ENCODE measurements at places on chromosomes 13 and 19.

GRCh38 chr19:3034656-3035541 lies 5.8 kb upstream of the TLE2 start:
- no peak for DNase-seq

DNA sequence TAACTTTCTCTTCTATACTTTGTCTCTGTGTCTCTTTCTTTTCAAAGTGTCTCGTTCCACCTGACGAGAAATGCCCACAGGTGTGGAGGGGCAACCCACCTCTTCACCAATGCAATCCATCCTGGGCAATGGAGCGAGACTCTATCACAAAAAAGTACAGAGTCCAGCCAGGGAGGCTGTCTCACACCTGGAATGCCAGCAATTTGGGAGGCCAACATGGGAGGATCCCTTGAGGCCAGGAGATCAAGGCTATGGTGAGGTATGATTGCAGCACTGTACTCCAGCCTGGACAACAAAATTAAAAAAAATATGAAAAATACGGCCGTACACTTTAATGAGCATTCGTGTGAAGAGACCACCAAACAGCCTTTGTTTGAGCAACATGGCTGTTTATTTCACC lies 2.8 kb upstream of the ZNF600 start:
- no peak for DNase-seq

DNA sequence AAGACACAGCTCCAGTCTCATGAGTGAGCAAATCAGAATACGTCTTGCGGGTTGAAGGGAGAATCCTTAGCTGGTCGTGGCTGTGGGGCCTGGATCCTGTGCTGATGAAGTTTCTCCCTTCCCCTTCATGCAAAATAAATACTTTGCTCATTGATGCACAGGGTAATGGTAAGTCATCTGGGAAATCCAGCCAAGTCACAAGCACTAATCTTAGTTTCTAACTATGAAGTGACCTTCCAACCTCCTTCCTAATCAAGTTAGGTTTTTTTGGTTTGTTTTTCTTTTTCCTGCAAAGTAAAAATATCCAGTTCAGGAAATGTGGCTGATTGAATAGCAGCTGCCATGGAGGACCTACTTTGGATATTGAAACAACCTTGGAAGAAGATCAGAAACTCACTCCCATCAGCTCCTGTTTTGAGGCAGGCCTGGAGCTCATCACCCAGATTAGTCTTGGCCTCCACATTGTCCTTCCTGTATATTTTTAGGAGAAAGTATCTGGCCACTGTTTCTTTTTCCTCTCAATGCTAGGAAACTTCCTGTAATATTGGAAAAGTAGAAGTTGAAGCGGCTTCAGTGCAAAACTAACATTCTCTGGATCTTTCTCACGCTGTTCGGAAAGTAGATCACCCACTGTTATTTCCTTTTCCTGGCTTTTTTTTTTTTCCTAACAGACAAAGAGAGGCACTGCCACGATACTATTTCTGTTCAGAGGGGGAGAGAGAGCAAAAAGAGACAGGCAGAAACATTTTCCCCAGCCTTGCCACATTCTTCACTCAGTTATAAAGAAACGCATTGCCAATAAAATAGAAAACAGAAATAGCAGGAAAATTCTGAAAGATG lies 12.3 kb upstream of the ARL11 start:
- DNase-seq: no peak

DNA sequence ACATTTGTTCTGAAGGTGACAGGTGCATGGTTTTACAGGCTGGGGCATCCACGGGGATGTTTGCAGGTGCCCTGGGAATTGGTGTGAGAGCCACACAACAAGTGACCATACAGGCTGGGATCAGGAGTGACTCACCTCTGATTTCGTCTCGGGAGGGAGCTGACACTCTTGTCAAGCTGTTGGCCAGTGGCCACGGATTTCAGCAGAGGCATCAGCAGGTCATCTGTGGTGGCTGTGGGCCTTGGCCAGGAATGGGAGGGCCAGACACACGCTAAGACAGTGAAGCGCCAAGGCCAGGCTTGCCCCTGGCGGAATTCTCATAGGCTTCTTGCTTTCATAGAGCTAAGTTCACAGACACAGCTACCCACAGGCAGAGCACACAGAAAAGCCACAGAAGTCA lies 108.6 kb downstream of the HSPH1 start:
- DNase-seq: no peak

GRCh38 chr13:89458456-89458855 lies 1787.3 kb downstream of the SLITRK5 start:
- DNase-seq: no peak

GRCh38 chr13:50215399-50215798 lies 200.2 kb downstream of the KCNRG start:
- DNase-seq: no peak

DNA sequence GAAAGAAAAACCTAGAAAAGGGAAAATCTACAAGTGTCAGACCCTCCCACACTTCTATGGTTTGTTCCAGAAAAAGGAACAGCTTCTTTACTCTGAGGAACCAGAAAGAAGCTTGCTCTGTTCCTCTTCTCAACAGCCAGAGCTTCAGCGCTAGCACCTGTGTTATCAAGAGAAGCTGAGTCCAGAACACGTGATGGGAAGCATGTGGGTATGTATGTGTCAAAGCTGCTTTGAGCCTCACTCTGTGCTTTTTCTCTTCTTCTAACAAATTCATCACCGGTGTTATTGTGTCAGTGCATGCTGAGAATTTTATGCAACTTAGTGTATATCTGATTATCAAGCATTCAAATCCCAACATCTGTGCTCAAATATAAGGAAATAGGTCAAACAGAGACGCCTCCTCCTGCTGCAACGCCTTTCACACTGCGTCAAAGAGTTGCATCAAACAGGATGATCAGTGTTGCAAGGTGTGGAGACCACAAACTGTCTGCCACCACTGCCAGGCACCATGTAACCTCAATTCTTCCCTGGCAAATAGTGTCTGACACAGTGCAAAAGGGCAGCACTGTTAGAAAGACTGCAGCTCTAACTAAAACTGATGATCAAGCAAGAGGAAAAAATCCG lies 83.9 kb downstream of the LRRC63 start:
- peak; percentile 38 for DNase-seq

GRCh38 chr19:42252365-42253244 lies 2.3 kb downstream of the ERF start:
- no peak for DNase-seq

GRCh38 chr13:52955472-52955874 lies 73.1 kb upstream of the OLFM4 start:
- DNase-seq: no peak

GRCh38 chr19:31296741-31297390 lies 52.4 kb downstream of the TSHZ3 start:
- no peak for DNase-seq

GRCh38 chr13:99093997-99094396 lies 106.7 kb upstream of the UBAC2 start:
- no peak for DNase-seq

DNA sequence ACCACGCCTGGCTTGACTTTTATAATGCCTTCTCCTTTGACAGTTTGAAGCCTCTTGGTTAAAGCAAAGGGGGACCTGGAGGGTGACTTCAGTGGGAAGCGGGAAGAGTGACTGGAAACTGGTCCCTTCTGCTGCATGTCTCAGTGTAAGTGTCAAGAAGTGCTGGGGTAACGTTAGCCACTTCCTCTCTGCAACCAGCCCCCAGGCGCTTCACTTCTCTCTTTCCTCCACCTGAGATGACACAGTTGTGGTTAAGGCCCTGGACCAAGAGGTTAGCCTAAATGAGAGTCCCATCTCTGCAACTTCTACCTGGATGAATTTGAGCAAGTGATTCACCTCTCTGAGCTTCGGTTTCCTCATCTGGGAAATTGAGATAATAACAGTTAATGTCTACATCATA lies 16.3 kb downstream of the LEUTX start:
- DNase-seq: no peak

GRCh38 chr13:69980799-69981198 lies 126.8 kb upstream of the ATXN8OS start:
- DNase-seq: no peak

DNA sequence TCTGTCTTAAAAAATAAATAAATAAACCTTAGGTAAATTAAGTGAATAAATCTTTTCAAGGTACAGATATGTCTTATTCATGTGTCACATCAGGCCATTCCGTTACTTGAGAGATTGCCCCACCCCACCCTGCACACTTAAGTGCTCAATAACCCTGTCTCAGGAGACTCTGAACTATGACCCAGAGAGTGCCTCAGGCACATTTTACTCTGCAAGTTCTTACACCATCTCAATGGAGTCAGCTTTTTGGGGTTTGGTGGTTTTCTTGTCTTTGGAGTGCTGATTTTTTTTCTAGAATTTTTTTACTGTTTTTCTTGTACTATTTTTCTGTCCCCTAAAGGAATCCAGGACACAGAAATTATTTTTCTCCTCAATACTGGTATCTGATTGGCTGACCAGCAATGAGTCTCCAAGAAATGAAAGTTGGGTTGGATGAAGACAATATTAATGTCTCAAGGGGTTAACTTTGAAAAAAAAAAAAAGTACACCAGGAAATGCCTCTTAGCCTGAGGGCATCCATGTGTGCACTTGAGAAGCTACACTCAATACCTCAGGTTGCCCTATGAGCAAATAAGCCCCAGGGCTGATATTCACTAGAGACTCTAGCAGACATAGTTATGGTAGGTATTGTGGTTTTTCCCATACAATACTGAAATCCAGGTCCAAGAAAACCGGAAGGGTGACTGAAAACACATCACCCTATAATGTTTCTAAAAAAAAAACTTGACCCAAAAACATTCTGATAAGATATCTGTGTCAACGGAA lies 114.6 kb upstream of the ZNF91 start:
- DNase-seq: no peak

GRCh38 chr13:111282425-111282824 lies 38.0 kb upstream of the TEX29 start:
- DNase-seq: no peak

DNA sequence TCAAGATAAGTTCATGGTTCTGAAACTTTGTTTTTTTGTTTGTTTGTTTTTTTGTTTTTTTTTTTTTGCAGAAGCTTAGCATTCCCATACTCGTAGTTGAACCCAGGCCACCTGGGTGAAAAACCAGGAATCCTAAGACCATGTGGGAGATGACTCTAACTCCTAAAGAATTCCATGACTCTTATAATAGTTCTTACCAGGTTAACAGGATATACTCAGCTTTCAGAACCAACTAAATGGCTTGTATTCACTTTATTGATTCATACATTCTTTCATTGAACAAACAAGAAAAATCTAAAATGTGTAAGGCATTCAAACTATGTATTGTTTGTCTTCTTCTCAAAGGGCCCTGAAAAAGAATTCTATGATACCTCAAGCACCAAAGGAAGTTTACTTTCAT lies 40.5 kb upstream of the KLF5 start:
- DNase-seq: no peak

DNA sequence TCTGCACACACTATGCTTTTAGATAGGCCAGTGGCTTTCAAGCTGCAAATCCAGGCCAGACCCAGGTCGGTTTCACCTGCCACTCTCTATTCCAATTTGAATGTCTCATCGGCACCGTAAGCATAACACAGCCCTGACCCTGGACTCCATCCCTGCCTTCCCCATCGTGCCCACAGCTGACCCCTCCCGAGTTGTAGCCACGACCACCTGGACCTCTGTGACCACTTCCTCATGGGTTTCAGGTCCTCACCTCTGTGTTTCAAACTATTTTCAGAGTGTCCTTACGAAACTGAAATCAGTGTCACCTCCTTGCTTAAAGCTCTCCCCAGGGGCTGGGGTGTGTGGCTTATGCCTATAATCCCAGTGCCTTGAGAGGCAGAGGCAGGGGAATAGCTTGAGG lies 9.0 kb upstream of the HSH2D start:
- no peak for DNase-seq

- no peak for DNase-seq
These were observed 66.5 kb downstream of the CCDC70 start for GRCh38 chr13:51928231-51928630.

DNA sequence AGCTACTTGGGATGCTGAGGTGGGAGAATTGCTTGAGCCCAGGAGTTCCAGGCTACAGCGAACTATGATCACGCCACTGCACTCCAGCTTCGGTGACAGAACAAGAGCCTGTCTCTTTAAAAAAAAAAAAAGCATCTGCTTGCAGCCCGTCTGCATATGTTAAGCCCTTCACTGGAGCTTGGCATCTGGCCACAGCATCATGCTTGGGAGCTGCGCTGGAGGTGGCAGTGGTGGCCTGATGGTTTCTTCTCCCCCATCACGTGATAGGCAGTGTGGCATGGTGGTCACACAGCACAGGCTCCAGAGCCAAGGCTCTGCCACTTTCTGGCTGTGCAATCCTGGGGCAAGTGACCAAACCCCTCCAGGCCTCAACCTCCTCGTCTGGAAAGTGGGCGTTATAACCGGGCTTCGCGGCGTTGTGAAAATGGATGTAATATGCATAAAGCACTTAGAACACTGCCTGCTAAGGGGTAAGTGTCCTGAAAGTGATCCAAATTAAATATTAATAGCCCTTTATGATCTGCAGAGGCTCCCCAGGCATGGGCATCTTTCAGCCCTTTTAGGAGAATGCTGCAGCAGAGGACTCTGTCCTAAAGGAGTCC lies 24.4 kb downstream of the MARK4 start:
- DNase-seq: no peak

DNA sequence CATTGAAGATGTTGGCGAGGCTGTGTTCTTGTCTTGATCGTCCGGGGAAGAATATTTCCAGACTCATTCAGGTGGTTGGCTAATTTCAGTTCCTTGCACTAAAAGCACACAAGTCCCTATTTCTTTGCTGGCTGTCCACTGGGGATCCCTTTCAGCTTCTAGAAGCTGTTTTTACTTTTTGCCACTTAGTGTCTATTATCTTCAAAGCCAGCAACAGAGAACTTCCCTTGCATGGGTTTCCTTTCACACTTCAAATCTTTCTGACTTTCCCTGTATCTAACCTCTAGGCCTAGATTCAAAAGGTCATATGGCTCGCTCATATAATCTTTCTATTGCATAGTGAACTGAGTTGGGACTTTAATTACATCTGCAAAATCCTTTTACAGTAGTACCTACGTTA lies 215.3 kb upstream of the PCDH9 start:
- DNase-seq: no peak

DNA sequence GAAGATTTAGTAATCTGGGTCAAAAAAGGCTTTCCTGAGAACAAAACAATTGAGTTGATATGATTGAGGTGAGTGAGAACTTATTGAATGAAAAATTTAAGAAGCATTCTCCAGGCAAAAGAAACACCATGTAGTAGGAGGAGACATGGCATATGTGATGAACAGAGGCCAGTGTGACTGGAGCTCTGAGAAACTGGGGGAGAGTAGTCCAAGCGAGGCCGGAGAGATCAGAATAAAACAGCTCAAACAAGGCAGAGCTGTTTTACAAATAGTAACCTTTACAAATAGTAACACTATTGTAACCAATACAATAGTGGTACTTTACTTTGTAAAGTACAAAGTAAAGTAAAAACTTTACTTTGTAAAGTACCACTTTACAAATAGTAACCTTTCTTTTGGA lies 1159.1 kb downstream of the PCDH9 start:
- DNase-seq: no peak

- no peak for DNase-seq
These were observed 15.0 kb downstream of the PRODH2 start for GRCh38 chr19:35797663-35798062.

Measured in GM04504 (cell line).